ENCODE measurements at places on chromosomes 12 and 14. TPM values are rescaled to one million over a fixed set of nuclear protein-coding genes. Genes with fewer than 3 reads are reported as not detected.
A peak's percentile ranks its signal among the peaks of the same experiment; 100 is the strongest.

DNA sequence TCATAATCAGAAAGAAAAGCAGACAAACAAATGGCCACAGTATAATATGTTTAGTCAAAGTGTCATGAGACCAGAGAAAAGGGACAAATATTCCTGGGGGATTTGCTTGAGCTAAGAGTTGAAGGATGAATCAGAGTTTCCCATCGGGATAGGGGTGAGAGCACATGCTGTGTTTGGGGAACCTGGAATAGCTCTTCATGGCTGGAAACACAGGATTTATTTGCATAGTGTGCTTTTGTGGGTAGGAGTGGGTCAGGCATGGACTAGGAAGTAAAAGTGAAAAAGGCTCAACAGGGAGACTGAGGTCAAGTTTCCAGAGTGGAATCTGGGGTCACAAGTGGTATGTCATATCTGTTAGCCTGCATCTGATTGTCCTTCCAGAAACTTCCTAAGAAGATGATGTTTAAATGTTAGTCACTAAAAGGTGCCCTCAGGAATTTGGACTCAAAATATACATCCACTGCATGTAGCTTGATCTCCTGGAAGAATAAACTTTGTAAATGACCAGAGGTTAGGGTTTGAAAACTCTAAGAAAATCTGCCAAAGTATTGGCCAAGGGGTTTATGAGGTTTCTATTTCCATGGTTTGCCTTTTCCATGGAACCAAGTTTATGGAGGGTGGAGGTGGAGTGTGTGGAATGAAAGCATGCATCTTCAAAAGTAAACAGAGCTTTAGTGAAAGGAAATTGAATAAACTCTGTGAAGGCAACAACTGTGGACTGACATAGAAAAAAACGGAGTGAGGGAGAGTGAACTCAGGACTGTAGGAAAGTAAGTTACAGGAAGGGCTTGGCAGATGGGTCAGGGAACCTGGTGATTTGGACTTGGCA is 344.6 kb downstream of the C12orf75 start:
- DNase-seq = no peak

- DNase-seq = no peak
Measured at GRCh38 chr12:39272871-39273655, 169.9 kb downstream of the KIF21A start.

DNA sequence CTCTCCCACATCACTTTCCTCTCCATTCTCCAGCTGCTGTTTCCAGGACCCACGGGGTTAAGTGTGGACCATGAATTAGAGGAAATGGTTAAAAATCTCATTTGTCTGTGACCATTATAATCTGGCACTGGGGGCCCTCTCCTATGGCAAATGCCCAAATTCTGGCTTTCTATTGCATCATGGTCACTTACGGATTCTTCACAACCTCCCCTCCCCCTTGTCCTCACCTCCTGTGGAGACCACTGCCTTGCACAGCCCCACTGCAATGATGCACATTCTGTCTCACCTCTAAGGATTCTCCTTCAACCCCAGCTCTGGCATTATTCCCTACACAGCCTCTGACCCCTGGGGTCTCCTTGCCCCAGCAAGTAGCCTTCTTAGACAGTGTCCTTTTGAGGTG is 18.9 kb downstream of the BCAT1 start:
- peak; percentile 26 for DNase-seq

GRCh38 chr12:26246483-26247164 is 51.3 kb downstream of the SSPN start:
- no peak for DNase-seq

- DNase-seq = no peak
Measured at GRCh38 chr12:94740601-94741362, 90.4 kb upstream of the TMCC3 start.

- DNase-seq = no peak
Measured at GRCh38 chr14:77000340-77001270, 27.9 kb downstream of the IRF2BPL start.

DNA sequence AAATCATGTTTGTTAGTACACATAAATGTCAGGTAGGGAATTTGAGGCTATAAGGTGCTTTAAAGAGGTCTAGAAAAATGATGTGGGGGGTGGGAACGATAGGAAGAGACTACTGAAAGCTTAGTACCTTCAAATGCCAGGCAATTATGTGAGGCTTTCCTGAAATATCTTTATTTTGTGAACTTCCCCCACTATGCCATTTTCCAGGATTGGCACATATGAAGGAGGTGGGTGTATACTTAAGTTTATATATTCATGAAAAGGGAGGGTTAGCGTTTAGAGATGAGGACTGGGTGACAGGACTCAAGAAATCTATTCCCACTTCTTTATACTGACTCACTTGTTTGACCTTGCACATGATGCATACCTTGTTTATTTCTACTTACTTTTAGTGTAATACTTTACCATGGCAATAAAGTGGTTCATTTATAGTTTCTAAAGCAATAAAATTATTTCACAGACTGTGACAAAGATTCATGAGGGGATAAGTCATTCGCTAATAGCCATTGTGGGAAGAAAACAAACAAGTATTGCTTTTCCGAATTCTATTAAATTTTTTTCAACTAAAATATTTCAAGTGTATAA is 77.1 kb downstream of the PLEKHA5 start:
- DNase-seq = no peak

- no peak for DNase-seq
Measured at GRCh38 chr12:107159384-107159900, 66.1 kb upstream of the CRY1 start.

GRCh38 chr14:86654558-86655184 is 1124.7 kb downstream of the FLRT2 start:
- DNase-seq = peak; percentile 41

DNA sequence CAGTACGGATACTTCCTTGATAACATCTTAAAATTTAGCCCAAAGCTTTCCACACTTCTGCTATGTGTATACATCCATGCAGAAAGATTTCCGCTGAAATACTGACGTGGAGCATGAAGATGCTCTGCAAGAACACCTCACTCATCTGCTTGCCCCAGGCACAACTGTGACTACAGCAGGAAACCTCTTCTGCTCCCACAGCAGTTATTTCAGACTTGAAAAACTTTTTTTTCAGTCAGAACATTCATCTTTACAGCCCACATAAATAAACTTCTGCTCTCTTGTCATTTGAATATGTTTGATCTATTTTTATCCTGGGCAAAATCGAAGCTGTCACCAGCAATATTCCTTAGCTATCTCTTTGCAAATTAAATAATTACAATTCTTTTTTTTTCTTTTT is 6.8 kb upstream of the LRIG3 start:
- no peak for DNase-seq

- peak; percentile 69 for DNase-seq
Measured at GRCh38 chr14:81453166-81453766, 53.1 kb upstream of the STON2 start.

DNA sequence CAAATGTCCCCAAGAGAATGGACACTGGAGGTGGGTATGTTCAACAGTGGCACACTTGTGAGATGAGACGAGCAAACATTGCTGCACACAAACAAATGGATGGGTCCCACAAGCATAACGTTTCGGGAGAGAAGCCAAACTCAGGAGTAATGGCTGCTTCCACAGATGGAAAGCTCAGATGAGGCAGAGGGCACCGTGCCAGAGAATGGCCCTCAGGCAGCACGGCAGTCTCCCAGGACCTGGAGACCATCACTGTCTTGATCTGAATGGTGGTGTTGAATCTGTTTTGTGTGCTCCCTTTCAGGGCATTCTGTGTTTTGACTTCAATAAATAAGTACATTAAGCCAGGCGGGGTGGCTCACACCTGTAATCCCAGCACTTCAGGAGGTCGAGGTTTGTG is 8.5 kb upstream of the CDCA4 start:
- no peak for DNase-seq

DNA sequence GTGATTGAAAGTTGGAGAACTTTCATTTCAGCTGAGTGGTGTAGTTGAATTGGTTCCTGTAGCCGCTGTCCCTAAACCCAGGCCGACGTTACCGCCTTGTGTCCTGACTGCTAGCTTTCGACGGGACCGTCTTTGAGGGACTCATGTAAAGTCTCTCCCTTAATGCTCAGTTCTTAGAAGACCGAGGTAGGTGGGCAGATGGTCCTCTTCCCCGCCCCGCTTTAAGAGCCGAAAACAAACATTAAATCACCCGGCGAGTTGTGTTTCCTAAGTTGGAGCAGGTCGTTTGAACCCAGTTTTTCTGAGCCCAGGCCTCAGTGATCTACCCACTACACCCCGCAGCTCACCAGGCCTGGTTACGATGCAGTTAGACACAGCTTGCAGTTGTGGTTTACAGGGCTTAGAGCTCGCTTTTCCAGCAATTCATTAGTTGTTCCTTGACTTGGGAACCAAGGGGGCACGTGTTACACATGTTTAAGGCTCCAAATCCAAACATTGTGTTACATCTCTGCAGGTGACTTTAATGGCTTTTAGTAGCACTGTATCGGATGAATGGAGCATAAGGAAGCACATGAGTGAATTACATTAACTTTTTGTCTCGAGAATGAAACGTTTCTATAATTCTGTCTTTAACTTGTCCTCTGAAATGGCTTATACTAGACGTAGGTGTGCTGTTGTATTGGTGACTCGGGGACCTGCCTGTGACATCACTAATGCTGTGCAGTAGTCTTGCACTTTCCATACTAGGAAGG is 790 bp downstream of the NEDD1 start:
- peak; percentile 51 for DNase-seq

DNA sequence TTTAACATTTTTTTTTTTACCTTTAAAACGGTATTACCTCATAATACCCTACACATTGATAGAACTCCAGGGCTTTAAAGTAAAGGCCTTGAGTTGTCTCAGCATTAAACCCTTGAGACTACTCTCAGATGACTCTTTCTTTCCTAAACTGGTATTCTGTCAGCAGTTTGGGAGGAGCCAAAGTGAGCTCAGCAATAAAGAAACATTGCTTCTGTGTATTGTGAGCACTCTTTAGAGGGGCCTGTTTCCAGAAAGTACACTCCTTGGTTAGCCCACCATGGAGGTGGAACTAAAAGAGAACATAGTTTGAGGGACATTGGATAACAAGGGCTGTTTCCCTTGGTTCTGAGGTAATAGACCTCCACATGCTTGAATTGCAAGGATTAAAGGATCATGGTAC is 20.4 kb downstream of the MAP3K12 start:
- DNase-seq = no peak

- no peak for DNase-seq
Measured at GRCh38 chr12:92828565-92828964, 100.5 kb downstream of the EEA1 start.

GRCh38 chr12:110649341-110649847 is 35.5 kb downstream of the TCTN1 start:
- DNase-seq = no peak

GRCh38 chr14:40981247-40981646 is 625.4 kb upstream of the LRFN5 start:
- DNase-seq = no peak

The KLRF1 gene
- 0.54 TPM for total RNA-seq

The GLIPR1L1 gene
- not detected for total RNA-seq

The TBX5 gene
- total RNA-seq = not detected

The SLCO1B1 gene
- total RNA-seq = not detected

The L3HYPDH gene
- 26.7 TPM for total RNA-seq

The ATXN7L3B gene
- 22.7 TPM for total RNA-seq
